ENCODE measurements at places on chromosomes 11 and 22.

DNA sequence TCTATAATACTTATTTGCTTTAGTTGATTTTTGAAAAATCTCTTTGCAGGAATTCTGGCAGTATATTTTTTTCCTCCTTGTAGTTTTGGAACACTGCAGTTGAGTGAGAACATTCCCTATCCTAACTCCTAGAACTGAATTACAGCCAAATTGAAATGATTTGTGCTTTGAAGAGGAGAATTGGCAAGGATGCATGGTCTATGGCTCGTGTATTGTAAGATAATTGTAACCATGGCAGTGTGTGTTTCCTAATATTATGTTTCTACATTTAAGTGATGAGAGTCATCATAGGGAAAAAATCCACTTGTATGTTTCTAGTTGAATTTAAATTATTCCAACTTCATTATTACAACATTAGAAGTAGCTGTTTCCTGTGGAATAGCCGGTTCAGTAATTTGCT, 80.9 kb upstream of the MYO18B start:
- DNase-seq: no peak

GRCh38 chr11:78196661-78197091, 8.0 kb downstream of the USP35 start:
- no peak for DNase-seq

GRCh38 chr11:94130298-94131046, 1.8 kb downstream of the PANX1 start:
- no peak for DNase-seq

DNA sequence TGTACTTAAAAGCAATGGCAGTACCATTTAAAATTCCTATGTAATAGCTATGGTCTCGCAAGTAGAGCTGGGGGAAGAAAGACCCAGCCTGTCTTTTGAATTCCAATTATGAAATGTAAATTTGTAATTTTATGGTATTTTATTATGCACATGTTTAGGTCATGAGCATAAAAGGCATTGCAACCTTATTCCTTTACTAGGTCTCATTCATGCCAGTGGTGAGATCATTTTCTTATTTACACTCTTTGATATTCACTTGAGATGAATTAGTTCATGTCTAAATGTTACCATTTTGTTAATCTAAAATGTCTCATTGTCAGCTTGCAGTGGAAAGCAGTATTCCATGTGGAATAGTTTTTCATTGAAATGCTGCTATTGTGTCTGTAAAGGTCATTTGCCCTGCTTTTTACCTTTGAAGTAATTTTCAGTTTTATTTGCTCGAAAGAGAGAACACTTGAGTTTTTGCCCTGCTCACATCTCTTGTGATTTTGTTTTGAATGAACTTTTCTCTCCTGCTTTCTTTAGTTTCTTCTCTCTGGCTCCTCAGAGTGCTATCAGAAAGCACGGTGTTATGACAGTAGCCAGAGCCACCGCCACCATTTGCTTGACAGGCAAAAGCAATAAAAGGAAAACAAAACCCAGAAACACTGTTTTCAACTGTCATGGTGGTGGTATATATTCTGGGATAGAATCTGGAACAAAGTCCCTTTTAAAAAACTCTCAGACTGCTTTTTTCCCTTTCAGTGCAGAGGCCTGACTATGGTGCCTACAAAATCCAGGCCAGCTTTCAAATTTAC, 37.2 kb upstream of the RAG2 start:
- DNase-seq: no peak

DNA sequence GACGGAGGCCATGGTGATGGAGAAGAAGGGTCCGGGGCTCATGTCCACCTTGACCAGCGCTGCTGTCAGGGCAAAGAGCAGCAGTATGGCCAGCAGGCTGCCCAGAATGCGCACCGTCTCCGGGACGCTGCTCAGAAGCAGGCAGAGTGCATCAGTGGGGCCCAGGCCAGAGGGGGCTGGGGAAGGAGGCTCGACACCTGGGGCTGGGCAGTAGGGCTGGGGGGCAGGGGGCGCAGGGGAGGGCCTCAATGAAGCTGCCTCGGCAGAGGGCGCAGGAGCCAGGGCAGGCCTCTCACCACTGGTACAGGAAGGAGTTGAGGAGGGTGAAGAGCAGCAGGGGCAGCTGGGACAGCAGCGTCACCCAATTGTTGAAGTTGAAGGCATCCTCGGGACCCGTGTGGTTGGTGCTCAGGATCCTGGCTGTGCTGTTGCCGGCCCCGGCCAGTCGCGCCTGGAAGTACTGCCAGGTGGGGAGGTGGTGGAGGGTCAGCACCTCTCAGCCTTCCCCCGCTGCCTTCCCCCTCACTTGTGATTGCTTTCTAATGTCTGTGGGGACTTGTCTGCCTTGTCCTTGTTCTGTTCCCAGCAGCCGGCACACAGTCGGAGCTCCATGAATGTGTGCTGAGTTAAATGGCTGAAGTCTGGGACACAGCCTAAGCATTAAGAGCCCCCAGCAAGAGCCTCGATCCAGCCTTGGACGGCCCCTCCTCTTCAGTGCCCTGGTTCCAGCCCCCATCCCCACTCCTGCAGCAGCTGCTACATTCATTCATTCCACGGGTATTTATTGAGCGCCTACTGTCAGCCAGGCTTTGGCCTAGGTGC, 2.3 kb downstream of the SLC29A2 start:
- no peak for DNase-seq

- peak; percentile 90 for DNase-seq
Observed at GRCh38 chr11:61899146-61899841, 7.9 kb upstream of the FADS3 start.

DNA sequence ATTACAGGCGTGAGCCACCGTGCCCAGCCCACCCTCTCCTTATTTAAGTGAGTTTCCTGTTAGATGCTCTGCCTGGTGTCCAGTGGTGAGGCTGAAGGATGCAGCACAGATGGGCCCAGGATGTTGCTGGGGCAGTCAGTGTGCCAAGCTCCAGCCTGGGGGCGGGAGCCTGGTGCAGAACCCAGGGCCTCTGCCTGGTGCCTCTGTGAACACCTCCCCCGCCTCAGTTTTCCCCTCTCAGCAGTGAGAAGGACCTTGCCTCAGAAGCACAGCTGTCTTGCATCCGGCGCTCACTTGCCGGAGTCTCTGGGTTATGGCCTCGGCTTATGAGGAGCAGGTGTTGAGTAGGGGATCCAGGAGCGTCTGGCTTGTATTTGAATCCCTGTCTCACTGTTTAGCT, 116.2 kb downstream of the KIAA1671 start:
- peak; percentile 62 for DNase-seq

DNA sequence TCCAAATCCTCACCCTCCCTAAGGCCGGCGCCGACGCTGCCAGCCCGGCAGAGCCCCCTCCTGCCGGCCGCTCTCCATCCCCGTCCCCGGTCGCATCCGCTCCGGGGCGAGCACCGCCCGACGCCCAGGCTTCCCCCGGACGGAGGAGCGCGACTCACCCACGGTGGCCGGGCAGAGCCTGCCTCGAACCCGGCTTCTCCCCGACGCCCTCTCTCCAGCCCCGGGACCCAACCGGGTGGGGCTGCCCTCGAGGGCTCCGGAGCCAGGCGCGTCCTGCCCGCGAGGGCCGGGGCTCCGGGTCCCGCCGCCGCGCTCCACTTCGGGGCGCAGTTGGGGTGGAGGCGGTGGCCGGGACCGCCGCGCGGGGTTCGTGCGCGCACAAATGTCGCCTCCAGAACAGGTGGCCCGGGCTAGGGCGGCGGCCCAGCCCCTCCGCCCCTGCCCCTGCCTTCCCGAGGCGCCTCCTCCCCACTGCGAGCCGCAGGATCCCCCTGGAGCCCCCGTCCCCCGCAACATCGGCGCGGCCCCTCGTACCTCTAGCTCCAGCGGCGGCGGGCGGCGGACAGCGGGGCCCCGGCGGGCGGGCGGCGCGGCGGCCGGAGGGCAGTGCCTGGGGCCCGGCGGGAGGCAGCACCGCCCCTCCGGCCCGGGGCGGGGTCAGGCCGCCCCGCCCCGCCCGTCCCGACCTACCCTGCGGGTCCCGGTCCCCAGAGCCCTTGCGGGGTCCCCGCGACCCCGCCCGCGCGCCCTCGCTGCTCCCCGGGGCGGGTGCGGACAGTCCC, at the start of gene A4GALT:
A4GALT (minus strand) TSS at position 608 of the 782 bp plus-strand sequence. CDS start 26,919 bp downstream, outside the sequence.
- DNase-seq: peak; percentile 23

- no peak for DNase-seq
Observed at GRCh38 chr11:85874265-85874664, 19.1 kb downstream of the CCDC83 start.

DNA sequence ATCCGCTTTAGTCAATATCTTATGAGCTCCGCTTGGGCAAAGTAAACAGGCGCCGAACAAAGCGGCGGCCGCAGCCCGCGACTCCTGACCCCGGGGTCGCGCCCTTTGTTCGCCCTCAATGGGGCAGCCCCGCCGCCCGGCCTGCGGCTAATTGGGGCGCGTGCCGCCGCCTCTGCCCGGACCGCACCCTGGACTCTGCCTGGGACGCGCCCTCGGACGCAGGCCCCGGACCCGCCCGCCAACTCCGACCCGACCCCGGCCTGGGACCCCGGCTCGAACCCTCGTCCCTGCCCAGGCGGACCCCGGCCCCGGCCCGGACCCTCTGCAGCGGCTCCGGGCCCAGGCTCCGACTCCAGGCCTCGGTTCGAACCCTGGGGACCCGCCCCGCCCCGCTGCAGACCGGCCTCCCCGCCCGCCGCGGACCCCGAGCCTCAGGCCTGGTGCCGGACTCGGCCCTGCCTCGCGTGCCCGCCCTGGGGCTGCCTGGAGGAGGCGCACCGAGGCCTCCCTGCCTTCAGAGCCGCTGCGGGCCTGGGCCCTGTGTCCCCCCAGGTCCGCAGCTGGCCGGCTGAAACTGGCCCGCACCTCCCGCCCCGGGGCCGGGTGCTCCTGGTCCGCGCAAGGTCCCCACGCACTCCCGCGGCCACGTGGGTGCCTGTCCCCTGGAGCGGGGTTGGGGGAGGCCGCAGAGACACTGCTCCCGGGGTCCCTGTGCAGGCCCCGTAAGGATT, 84.7 kb upstream of the WNT7B start:
- no peak for DNase-seq

GRCh38 chr11:27472398-27473016, at the start of gene LGR4:
Gene LGR4, minus strand, starts transcription at chr11:27472790. Its CDS starts 488 bp downstream, at chr11:27472302.
- peak; percentile 79 for DNase-seq

GRCh38 chr22:29040385-29041275, 21.0 kb downstream of the C22orf31 start:
- DNase-seq: peak; percentile 72

DNA sequence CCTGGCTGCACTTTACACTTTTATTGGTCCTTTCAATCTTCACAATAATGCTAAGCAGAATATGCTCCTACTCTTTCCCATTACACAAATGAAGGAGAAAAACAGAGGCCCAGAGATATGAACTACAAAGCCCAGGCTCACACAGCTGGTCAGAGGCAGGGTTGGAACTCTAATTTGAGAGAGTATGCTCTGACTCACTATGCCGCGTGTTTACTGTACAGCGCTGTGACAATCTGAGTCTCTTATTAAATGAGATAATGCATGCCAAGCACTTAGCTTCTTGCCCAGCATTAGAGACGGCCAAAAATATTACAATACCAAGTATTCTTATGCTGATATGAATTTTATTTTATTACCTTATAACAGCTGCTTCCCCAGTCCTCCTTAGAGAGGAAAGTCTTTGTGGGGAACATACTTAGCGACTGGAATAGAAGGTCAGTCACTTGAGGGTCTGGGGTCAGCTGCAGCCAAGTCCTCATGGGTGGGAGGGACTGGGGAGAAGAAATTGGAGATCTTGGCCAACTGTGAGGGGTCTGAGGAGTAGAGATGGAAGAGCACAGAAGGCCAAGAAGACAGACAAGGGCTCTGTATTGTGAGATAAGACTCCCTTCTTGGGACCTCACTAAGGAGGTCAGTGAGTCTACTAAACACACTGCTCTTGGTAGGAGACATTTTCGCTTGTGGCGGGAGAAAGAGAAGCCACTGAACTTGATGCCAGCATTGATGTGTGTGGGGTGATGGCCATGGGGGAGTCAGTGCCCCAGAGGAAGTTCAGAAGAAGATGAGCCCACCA, 150.8 kb upstream of the TIMP3 start:
- DNase-seq: no peak

- DNase-seq: no peak
Observed at GRCh38 chr11:12540913-12541582, 133.2 kb upstream of the TEAD1 start.

- DNase-seq: no peak
Observed at GRCh38 chr11:130848361-130849214, 67.7 kb downstream of the SNX19 start.

DNA sequence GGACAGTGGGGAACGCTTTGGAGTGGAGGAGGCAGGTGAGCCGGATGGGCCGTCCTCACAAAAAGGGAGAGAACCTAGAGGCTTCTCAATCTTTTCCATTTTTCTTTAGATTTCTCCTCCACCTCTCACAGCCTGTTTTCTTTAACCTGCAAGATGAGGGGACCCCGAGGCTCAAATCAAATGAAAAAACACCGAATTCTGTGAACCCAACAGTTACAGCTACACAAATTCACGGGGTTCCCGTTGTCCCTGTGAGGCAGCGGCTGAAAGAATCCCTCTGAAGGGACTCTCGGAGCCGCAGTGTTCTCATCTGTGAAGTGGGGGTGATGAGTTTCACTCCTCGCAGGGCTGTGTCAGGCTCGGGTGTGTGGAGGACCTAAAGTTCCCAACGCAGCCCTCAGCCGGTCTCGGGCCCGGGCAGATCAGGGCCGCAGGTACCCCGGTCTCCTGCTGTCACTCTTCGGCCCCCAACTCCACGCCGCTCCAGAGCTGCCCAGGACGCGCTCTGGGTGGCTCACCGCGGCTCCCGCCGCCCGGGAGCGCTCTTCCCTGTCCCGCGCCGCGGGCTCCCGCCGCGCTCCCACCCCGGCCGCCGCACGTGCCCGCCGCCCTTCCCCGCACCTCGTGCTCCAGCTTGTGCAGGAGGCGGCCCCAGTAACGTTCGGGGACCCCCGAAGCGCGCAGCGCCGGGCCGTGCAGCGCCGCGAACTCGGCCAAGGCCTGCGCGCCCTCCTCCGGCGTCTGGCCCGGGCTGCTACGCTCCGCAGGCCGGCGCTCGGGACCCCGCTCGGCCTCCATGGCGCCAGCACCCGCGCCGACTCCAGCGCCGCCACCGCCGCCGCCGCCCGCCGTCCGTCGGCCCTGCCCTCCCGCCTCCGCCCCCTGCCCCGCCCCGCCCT, at the start of gene TTLL12:
TTLL12 (minus strand) TSS at position 863 of the 899 bp plus-strand sequence; CDS start at position 798, 65 bp downstream.
- DNase-seq: peak; percentile 70

DNA sequence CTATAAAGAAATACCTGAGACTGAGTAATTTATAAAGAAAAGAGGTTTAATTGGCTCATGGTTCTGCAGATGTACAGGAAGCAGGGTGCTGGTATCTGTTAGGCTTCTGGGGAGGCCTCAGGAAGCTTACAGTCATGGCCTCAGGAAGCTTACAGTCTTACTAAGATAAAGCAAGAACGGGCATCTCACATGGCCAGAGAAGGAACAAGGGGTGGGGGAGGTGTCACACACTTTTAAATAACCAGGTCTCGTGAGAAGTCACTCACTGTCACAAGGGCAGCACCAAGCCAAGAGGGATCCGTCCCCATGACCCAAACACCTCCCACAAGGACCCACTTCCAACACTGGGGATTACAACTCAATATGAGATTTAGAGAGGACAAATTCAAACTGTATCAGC, 192.8 kb upstream of the B3GAT1 start:
- no peak for DNase-seq

- peak; percentile 92 for DNase-seq
Observed at GRCh38 chr22:36506637-36507517, at the start of gene FOXRED2. Gene FOXRED2, minus strand, starts transcription at chr22:36507040. Its CDS starts 618 bp downstream, at chr22:36506422.

GRCh38 chr11:10360835-10361234, 56.0 kb downstream of the ADM start:
- no peak for DNase-seq

All from stimulated activated CD4-positive, alpha-beta T cell treated with anti-CD3 and anti-CD28 coated beads, Interleukin-15, amount 100 ng/mL, for 24 hours (primary cell).